ENCODE measurements at places on chromosomes 6 and 20.

GRCh38 chr20:49913399-49914047 lies 1.8 kb downstream of the SPATA2 start:
- DNase-seq = peak; percentile 26

DNA sequence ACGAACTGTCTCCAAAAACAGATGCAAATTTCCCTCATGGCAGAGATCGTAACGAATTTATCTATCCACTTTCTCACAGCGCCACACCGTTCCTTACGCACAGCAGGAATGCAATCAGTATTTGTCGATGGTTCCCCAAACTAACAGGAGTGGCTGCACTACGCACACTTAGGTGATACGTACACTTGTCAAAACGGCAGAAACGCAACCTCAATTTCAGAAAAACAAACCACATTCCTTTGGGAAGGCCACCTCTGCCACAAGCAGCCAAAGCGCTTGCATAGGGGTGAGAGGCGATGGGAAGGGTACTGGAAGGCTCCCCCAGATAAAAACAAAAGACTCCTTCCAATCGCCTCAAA lies 638 bp downstream of the MDN1 start:
- DNase-seq = no peak

DNA sequence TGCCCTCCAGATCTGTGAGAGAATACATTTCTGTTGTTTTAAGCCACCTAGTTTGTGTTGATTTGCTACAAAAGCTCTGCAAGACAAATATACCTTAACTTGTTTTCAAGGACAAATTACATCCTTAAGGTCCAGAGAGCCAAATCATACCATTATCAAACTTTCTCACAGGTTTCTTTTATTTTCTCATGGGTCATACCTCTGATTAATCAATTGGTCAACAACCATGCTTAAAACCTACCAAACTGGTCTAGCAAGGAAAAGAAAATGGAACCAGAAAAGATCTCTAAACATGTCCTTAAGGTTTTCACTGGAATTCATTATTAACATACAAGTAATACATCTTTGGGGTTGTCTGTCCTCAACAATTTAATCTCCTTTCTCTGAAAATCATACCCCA lies 535.0 kb downstream of the CD83 start:
- DNase-seq = no peak

DNA sequence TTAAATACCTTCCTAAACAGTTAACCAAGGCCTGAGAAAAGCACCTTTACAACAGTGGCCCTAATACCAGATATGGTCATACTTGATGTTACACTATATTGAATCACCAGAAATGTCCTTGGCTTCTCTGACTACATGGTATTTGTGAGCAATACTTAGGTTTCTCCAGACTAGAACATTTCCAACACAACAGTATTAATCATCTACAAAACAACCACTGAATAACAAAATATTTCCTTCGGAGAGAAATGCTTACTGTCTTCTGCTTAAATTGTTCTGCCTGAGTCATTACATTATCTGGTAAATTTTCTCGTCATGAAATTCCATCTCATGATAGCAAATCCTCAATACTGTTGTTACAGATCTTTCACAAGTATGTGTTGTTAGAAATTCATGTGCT lies 252.9 kb upstream of the RUNX2 start:
- DNase-seq = no peak

DNA sequence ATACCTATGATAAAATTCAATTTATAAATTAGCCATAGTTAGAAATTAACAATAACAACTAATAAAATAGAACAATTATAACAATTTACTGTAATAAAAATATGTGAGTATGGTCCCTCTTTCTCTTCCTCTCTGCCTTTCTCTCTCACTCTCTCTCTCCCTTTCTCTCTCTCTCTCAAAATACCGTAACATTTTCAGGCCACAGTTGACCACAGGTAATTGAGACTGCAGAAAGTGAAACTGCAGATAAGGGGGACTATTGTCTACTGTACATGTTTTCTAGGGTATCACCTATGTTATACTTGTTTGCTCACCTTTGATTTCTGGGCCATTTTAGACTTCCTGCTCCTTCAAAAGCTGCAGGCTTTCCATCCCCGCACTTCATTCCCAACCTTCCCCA lies 46.8 kb downstream of the LY86 start:
- DNase-seq = no peak

- DNase-seq = no peak
Observed at GRCh38 chr6:43248101-43248500, 4.8 kb downstream of the TTBK1 start.

GRCh38 chr20:62952373-62952967 lies at the start of gene SLC17A9:
Gene SLC17A9, plus strand, starts transcription at chr20:62952709. Its CDS starts 122 bp downstream, at chr20:62952831.
- peak; percentile 65 for DNase-seq

- no peak for DNase-seq
Observed at GRCh38 chr6:113960795-113961194, 10.2 kb downstream of the HDAC2 start.

GRCh38 chr6:123171341-123172115 lies 175.5 kb downstream of the CLVS2 start:
- no peak for DNase-seq

DNA sequence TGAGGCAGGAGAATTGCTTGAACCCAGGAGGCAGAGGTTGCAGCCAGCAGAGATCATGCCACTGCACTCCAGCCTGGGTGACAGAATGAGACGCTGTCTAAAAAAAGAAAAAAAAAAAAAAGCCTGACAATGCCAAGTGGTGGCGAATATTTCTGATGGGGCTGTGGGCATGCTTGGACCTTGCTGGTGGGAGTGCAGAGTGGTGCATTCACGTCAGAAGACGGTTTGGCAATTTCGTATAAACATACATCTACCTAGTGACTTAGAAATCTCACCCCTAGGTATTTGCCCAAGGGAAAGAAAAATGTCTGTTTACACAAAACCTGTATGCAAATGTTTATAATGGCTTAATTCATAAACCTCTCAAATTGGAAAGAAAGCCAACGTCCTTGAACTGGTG lies 33.6 kb downstream of the CTCFL start:
- DNase-seq = no peak

DNA sequence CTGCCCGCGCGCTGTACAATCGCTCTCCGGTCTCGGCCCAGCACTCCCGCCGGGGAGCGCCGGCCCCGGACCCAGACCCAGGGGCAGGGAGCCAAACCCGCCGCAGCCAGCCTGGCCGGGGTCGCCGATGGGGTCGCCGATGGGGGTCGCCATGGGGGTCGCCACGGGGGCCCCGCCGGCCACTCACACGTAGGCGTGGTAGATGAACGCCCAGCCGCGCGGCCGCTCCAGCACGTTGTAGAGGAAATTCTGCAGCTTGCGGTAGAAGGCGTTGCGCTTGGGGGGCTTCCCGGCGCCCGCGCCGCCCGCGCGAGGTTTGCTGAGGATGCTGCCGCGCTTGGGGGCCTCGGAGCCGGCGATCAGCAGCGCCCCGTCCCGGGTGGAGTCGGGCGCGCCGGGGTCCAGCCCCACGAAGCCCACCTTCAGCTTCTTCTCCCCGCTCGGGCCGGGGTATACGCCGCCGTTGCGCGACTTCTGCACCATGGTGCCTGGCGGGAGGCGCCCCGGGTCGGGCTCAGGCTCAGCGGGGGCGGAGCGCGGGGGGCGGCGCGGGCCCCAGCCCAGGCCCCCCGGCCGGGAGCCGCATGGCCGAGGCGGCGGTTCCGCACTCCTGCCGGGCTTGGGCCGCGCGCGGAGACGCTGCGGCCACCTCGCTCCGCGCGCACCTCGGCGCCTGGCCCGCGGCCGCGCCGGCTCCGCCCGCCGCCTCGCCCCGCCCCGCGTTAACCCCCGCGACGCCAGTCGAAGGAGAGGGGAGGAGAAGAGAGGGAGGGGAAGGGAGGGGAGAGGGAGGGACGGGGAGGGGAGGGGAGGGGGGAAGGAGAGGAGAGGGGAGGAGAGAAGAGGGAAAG lies at the start of gene KCNQ2:
Gene KCNQ2, minus strand, starts transcription at position 675 of the 851 bp plus-strand sequence. Its CDS starts 192 bp downstream, at position 483.
- DNase-seq = no peak

DNA sequence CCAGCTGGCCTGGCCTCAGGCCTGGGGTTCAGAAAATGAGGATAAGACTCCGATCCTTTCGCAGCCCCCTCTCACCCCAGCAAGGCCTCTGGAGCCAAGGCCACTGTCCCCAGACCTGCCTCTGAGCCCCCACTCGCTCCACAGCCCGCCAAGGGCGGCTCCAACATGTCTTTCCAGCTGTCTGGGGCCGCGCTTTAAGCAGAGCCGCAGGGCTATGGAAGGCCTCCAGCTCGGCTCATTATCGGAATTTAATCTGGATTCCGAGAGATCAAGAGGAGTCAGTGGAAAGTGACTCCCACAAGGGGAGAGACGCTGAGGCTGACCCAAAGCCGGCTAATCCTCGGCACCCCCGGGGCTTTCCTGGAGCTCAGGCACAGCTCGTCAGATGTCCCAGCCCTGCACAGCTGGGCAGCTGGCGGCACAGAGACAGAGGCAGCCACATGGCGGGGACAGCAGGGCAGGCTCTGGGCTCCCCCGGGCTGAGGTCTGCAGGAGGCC lies 41.8 kb downstream of the BMP7 start:
- no peak for DNase-seq

- DNase-seq = no peak
Observed at GRCh38 chr6:150537893-150538292, 61.8 kb upstream of the PLEKHG1 start.

- DNase-seq = no peak
Observed at GRCh38 chr20:25247000-25247517, 826 bp upstream of the PYGB start.

DNA sequence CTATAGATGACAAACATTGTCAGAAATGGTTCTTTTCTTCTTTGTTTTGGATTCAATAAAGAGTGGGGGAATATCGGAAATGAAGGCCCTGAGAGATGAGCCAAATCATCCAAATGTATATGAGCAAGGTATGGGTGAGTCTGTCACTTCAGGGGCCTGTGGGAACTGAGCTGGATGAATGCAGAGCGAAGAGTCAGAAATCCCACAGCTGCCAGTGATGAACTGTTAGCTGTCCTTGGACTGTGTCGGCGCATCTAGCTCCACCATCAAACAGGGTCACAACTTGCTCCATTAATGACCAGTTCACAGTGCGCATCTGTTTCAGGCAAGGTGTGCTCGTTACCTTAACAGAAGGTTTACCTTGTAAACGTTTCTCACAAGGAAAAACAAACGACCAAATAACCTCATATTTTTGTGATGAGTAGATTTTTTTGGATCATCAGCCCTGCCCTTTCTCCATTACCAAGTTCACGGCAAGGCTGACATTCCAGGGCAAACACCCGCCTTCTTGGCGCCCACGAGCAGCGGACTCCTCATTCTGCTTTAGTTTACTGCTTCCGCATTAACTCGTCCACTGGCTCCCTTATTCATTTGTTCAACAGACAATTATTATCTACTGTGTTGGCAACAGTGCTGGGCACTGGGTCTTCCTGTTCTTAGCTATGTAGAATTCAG lies 15.0 kb upstream of the CCN6 start:
- no peak for DNase-seq

DNA sequence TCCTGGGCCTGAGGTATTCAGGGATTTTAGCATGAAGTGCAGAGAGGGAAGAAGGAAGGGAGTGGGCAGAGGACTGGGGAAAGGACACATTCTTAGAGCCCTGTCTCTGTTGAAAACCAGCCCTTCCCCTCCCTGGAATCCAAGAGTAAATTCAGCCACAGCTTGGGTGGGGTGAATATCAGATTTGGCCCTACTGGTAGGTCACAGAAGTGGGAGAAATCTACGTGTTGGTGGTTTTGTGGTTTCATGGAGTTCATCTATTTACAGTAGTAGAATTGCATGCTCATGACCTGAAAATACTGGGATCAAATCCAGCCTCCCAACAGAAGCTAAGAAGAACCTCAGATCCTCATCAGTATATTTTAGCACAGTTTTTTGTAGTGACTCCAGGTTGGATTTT lies 404.4 kb downstream of the BMP2 start:
- DNase-seq = no peak

DNA sequence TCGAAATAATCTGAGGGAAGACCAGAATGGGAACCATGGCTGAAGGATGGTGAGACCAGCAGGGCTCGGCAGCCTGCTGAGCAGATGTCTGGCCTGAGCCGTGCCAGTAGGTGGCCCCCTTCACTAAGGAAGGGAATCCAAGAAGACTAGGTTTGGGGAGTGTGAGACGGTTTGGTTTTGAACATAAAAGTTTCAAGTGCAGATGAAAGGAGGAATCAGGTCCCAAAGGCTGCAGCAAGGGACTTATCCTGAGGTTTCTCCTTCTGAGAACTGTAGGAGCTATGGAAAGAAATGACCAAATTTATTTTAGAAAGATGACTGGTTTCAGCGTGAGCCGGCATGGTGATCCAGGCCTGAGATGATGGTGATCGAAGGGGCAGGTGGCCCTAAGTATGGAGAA lies 4.6 kb upstream of the OSER1 start:
- DNase-seq = peak; percentile 75

DNA sequence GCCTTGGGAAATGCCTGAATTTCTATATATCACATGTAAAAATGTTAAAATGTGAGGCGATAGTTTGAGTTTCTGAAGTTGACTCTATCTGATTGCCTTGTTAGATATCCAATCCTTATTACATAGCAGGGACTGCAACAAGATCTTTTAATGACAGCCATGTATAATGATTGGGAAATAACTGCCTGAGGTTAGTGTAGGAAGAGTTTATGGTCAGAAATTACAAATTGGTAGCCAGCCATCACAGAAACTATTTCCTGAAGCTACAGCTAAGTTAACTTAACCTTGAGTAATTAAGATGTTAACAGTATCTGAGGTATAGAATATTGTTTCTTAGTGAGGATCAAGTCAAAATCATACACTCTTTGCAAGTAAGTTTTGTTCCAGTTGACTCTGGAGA lies 41.0 kb downstream of the AKIRIN2 start:
- no peak for DNase-seq

- DNase-seq = no peak
Observed at GRCh38 chr6:124793398-124793797, 168.8 kb upstream of the RNF217 start.

GRCh38 chr6:83310046-83310445 lies 116.9 kb downstream of the RWDD2A start:
- DNase-seq = no peak

DNA sequence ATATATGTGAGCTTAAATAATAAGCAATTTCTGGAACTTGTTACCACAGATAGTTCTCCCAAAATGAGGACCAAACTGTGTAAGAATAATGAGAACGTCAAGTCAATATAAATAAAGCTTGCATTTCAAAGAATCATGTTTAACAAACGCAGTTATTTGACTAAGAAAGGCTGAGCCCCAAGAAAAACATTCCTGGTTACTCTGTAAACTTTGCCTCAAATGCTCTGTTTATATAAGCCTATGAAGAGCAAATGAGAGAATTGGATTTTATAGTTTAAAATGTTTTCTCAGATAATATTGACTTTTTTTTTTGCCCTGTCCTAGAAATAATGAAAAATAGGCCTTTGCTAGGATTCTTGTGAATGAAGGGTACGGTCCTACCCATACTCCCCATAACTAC lies 81.3 kb downstream of the C6orf52 start:
- no peak for DNase-seq

GRCh38 chr6:154923199-154923869 lies 71.8 kb upstream of the TIAM2 start:
- no peak for DNase-seq

DNA sequence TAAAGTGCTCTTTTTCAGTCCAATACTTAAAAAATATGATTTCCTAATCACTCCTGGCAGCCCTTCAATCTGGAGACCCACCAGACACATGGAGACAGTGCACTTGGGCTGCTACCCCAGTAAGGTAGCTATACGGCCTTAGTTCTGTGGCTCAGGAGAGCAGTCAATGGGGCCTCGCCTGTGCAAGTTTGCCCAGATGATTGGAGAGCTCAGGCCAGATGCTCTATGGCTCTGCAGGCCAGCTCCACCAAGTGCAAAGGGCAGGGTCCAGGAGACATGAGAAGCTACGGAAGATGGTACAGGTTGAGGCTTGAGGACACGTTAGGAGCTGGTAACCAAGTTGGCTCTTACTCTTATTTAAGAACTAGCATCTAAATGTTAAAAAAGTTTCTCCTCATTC lies 30.7 kb downstream of the STK38 start:
- no peak for DNase-seq

Data from CD8-positive, alpha-beta memory T cell (primary cell).